ENCODE measurements at places on chromosomes 12 and 14. TPM values are rescaled to one million over a fixed set of nuclear protein-coding genes. Genes with fewer than 3 reads are reported as not detected.

The ASPG gene
- 0.08 TPM for polyA plus RNA-seq

DNA sequence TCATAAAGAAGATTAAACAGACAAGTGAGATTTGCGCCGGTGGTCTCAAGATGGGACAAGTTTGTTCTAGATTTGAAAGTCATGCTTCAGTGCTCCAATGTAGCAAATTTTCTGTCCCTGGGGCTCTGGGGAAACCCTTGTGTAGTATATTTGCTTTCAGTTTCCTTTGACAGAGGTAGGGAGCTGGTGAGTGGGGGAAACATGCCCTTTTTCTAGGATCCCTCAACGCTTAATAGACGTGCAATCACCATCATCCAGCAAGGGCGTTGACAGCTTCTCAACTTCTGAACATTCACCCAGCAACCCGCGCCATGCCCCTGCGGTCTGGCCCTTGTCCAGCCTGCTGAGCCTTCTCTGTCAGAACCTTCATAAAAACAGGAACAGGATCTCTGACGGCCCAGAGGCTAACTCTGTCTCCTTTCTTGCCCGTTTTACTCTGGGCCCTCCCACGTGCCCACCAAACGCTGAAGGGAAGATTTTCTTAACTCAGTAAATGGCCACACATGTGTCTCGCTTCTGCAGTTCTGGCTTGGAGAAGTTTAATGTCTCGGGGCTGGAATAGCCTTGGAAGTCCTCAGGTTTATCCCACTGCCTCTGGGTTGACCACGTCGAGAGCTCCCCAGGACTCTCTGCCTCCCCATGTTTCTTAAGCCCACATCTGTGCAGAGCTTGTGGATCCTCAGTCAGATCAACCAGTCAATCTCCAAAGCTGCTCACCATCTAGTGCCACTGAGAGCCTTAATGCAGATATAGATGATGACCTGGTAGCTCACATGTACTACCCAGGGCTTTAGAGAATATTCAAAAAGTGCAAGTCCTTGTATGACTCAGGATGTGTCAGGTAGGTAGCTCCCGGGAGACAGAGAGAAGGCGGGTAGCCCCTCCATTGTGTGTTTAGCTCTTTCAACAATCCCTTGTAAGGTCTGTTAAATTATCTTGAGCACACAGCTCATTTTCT lies 58.1 kb upstream of the CCND2 start:
- peak; percentile 72 for DNase-seq

The KLHL33 gene
- polyA plus RNA-seq = not detected

DNA sequence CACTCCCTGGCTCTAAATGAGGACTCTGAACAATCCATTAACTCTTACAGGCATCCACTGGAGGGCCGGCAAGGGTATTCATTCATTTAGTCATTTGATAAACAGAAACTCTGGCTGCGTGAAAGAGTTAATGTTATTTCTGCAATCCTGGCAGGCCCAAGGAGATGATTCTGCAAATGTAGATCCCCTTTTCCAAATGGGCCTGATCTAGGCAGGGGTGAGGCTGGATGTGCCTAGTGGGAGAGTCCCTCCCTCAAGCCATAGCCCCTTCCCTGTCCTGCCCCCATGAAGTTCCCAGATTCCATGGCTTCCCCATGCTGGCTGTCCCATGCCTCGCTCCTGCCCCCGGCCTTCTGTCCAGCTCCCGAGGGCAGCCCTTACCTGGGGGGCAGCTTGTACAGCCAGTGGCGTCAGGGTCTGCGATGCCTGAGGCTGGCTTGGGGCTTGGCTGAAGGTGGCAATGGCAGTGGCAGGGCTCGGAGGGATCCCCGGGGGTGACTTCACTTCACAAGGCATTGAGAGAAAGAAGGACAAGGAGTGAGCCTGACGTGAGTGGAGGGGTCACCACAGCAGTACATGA lies 18.4 kb downstream of the POU6F1 start:
- no peak for DNase-seq

The SRRM4 gene
- polyA plus RNA-seq = not detected

The CLEC2A gene
- not detected for polyA plus RNA-seq

DNA sequence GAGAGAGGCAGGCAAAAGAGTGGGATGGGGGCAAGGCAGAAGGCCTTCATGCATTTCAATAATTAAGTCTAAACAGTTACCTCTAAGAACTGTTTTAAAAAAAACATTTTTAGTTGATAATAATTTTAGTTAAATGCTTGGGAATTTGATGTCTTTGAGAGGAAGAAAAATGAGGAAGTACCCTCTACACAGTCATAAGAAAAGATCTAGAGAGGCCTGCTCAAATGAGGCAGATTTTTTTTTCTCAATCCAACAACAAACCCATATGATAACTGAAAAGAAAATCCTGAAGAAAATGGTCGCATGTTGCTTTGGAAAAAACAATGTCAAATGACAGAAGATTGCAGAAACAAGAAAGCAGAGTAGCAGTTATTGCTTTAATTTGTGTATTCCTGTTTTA lies 25.6 kb downstream of the SINHCAF start:
- DNase-seq = no peak

- peak; percentile 96 for DNase-seq
Observed at GRCh38 chr14:89249065-89249695, 167.9 kb downstream of the FOXN3 start.

DNA sequence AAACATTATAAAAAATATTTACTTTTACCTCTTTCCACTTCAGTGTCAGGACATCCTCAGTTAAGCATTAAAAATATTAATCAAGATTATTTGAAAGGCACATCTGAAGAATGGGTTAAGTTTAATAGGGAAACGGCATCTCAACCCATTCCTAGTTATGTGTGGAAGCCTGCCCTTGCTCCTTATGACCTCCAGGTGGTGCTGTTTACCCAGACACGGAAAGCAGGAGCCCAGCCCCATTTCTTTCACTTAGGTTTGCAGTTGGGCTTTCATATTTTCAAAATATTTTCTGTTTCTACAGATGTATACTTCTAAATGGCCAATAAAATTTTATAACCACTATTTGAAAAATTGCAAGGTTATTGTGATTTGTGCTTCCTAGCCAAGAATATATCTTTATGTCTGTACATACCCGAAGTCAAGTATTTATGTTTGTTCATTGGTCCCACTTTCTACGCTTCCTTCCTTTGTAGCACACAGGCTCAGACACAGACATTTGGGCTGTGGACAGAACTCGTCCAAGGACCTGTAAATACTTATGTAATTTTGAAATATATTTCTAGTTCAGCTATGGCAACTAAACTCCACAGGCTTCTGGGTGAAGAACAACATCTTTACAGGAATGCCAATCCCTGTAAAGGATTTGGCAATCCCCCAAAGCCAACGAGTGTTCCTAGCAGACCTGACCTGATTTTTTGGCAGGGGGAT lies 247.1 kb downstream of the AKAP6 start:
- no peak for DNase-seq

GRCh38 chr14:63542231-63542999 lies 762 bp downstream of the PPP2R5E start:
- peak; percentile 20 for DNase-seq

The C12orf54 gene
- polyA plus RNA-seq = 5.3 TPM

The KRT73 gene
- not detected for polyA plus RNA-seq

DNA sequence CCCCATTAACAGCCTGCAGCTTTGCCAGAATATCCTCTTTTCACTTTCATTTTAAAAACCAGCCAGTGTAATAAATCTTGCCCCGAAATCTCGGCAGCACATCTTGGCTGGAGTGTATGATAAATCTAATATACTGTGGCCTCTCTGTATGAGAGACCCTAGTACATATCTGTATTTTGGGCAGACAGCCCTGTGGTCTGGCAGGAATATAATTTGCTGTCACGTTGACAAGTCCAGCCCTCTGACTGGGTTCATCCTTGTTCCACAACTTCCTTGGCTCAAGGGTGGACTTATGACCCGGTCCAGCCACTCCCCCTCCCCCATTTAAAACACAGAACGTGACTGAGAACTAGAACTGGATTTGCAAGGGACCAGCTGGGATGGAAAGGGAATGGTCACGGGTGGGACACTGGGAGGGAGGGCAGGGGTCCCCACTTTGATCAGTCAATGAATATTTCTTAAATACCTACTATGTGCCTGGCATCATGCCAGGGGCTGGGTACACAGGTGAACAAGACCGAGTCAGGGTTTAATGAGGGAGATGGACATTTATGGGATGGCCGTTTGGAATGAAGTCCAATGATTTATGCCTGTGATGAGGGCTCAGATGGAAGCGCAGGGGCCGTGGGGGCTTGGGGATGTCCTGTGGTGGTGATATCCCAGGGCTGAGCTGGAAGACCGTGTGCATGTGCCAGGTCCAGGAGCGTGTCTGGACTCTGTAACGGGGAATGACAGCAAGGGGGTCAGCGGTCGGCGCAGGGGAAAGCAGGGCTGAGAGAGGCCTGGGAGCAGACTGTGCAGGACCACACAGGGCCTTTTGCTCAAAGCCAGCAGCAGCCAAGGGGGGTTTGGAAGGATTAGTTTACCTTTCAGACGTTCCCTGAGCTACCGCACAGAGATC lies 190.5 kb downstream of the PHETA1 start:
- no peak for DNase-seq

The SELPLG gene
- polyA plus RNA-seq = 0.47 TPM

- DNase-seq = peak; percentile 42
Observed at GRCh38 chr14:77580964-77581505, 35.4 kb downstream of the SPTLC2 start.

DNA sequence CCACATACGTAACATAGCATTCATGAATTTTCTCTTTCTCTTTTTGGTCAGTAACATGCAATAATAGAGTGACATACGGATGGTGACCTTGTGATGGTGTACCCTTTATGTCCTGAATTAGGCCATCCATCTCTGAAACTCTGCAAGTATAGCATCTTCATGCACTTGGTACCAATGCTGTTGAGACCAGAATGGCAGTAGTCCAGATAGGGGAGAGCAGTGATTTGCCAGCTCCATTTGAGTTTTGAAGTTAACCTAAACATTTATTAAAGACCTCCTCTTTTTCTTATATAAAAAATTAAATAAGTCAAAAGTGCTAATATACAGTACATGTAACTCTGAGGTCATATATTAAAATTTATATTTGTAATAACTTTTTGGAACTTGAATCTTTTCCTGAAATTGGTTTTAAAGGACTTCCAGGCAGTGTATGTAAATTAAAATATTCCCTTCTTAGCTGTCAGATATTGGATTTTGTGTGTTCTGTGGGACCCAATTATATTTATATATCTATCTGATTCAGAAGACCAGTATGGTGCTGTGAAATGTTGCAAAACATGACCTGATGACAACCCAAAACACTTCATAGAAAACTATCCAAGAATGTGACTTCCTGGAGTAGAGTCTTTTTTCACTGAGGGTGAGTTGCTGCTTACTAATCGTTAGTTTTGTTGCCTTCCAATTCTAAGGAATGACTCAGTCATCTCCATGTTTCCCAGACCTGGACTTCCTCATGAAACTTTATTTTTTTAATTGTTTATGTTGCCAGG lies 3.5 kb downstream of the ELK3 start:
- DNase-seq = peak; percentile 97
